ENCODE measurements at places on chromosomes 1 and 21.

GRCh38 chr1:199122532-199123311, 483.9 kb downstream of the PTPRC start:
- no peak for DNase-seq

DNA sequence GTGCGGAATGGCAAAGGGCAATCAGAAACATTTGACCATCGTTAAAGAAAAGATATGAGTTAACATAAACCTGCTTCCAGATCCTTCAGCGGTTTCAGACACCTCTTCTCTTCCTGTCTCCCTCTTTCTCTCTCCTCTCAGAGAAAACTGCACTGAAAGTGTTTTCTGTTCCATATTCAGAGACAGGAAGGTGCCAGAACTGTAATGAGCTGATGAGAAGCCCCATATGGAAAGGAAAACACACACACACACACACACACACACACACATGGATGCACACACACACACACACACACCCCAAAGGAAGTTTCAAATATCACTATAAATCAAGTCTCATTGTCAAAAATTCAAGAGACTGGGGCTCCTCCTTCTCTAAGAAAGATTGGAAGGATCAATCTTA, 515.5 kb downstream of the NUF2 start:
- DNase-seq: no peak

GRCh38 chr1:227999056-227999930, 7.5 kb upstream of the WNT3A start:
- peak; percentile 29 for DNase-seq

GRCh38 chr1:31717341-31717740, 13.5 kb upstream of the COL16A1 start:
- no peak for DNase-seq

DNA sequence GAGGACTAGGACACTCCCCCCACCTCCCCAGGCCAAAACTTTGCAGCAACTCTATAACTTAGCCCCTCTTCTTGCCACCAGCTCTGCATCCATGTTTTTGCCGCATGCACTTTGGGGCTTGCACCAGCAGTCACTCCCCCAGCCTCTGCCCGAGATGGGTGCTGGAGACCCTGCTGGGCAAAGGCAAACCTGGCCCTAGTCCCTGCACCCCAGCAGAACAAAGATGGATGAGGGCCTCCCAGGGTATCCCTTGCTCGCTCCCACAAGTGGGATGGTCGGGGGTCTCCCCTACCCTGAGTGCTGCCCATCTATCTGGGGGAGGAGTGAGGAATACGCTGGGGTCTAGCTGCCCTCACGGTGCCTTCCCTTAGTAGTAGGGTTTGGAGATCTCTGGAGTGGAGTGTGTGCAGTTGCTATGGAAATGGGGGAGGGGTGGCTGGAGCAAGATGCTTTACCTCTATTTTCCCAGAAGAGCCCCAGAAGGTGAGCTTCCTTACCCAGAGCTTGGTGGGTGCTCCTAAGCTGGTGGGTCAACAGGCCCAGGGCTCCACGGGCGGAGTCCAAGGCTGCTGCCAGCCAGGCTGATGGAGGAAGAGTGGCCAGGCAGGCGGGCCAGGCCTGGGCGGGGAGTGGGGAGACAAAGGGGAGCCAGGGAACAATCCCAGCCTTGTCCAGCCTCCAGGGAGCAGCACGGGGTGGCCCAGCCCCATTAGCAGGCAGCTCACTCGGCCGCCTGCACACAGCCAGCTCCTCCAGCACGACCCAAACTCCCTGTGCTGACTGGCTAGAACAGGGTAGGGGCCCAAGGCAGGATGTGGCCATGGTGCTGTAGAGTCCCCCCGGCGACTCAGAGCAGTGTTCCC, at the start of gene PAQR6:
TSS of gene PAQR6 (minus strand) at position 597 of the 863 bp plus-strand sequence. CDS start 1,325 bp downstream, outside the sequence.
- DNase-seq: no peak

GRCh38 chr1:151710187-151710840, 6.3 kb downstream of the CELF3 start:
- no peak for DNase-seq

GRCh38 chr1:87555366-87555765, 226.7 kb downstream of the LMO4 start:
- no peak for DNase-seq

- no peak for DNase-seq
These were observed 7.1 kb upstream of the NAV1 start for GRCh38 chr1:201531551-201532425.
